ENCODE measurements at places on chromosomes 3 and 15.

DNA sequence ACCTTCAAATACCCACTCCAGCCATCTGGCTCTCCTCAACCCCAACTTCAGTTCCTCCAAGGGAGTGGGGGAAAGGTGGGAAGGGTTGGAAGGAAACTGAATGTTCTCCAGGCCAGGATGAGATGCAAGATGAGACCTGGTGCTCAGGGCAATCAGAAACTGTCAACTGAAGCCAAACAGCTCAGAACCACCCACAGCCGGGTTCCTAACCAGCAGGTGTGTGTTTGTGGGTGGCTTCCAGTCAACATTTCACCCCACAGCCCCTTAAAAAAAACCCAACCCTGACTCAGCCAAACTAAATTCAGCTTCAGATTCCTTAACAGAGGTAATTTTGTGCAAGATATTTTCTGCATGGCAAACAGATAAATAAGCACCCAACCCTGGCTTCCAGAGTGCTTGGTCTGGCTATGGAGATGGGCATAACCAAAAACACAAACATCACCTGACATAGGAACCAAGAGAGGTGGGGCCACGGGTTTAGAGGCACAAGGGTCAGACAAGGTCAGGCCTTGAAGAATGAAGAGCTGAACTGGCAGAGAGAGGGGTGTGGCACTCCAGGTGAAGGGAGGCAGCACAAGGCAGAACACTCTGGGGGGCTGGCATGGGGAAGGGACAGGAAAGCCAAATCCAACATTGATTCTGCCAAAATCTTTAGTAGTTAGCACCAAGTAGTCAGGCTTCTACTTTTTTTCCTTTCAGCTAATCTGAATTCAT, 34.7 kb downstream of the ZNF445 start:
- no peak for DNase-seq

DNA sequence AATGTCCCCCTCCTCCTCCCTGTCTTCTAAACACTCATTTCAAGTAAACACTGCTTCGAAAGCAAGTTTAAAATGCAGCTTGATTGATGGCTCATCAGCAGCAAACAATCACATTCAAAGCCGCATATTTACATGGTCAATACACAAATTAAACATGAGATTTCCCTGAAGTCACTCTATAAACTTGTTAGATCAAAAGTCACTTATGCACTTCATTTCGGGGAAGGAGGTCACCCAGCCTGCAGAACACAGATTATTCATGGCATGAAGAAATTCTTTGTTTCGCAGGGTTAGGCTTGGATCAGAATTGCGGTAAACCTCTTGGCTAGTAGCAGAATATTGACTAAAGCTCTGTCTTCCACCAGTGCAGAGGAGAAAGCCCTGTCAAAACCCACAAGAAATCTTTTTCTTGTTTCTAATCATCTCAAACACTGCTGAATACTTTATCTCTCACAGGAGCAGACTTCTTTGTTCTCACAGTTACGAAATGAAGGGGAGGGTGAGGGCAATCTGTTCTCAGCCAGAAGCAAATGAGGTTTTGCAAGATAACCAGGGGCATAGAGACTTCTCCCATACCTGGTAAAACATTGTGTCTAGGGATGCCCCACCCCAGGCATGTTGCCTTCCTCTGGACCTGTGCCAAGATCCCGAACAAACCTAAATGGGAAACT, 133.3 kb upstream of the CHL1 start:
- no peak for DNase-seq

GRCh38 chr3:107727102-107727501, 204.3 kb downstream of the BBX start:
- no peak for DNase-seq

GRCh38 chr15:79451361-79451999, 19.3 kb downstream of the MINAR1 start:
- DNase-seq: no peak

GRCh38 chr3:52057812-52058495, 1.6 kb upstream of the DUSP7 start:
- no peak for DNase-seq

DNA sequence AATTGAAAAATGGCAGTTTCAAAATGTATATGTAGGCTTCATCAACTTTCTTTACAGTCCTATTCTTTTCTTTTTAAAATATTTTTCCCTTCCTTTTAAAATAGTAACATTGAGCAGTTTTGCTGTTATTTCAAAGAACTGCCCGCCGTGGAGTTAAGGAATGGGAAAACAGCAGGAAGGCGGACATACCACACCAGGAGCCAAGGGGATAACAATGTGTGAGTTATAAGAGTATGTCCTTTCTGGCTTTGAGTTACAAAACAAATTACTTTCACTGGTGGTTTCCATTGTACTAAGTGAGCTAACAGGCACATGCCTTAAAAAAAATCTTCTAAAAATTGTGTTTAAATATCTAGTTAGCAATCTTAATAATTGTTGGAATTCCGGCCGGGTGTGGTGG, 37.4 kb upstream of the FBXL22 start:
- no peak for DNase-seq

DNA sequence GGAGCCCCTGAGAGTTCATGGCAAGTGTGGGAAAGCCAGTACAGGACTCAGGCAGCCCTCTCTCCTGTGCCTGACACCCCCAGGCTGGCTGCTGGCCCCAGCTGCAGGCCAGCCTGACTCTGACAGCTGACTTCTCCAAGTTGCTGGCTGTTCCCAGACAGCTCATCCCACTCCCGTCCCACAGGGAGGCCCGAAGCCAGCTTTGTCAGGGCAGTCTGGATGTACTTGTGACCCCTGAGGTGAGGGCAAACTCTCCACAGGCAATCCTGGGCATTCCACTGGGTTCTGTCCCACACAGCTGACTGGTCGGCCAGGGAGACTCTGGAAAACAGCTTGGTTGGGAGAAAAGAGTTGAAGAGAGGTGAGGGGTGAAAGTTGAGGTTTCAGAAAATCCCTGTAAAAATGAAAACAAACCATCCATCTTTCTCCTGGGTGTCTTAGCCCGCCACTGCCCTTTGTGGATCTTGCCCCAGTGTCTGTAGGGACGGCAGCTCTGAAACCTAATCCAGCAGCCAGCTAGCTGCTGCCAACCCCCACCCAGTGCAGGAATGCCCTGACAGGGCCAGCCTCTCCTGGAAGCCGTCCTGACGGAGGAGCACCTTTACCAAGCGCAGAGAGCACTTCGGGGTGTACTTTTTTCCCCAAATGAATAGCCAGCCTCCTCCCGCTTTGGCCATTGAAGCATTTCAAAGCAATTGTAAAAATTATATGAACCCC, 87.9 kb downstream of the DNAJB8 start:
- DNase-seq: no peak

DNA sequence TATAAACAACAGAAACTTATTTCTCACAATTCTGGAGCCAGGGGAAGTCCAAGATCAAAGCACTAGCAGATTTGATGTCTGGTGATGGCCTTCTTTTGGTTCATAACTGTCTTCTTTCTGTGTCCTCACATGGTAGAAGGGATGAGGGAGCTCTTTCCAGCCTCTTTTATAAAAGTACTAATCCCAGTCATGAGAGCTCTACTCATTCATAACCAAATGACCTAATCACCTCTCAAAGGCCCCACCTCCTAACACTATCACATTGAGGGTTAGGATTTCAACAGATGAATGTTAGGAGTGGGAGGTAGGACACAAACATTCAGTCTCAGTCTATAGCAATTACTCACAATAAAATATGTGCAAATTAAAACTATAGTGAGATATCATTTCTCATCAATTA, 50.1 kb upstream of the UBE2E2 start:
- no peak for DNase-seq

GRCh38 chr3:188683032-188683521, 488.7 kb upstream of the TPRG1 start:
- no peak for DNase-seq

DNA sequence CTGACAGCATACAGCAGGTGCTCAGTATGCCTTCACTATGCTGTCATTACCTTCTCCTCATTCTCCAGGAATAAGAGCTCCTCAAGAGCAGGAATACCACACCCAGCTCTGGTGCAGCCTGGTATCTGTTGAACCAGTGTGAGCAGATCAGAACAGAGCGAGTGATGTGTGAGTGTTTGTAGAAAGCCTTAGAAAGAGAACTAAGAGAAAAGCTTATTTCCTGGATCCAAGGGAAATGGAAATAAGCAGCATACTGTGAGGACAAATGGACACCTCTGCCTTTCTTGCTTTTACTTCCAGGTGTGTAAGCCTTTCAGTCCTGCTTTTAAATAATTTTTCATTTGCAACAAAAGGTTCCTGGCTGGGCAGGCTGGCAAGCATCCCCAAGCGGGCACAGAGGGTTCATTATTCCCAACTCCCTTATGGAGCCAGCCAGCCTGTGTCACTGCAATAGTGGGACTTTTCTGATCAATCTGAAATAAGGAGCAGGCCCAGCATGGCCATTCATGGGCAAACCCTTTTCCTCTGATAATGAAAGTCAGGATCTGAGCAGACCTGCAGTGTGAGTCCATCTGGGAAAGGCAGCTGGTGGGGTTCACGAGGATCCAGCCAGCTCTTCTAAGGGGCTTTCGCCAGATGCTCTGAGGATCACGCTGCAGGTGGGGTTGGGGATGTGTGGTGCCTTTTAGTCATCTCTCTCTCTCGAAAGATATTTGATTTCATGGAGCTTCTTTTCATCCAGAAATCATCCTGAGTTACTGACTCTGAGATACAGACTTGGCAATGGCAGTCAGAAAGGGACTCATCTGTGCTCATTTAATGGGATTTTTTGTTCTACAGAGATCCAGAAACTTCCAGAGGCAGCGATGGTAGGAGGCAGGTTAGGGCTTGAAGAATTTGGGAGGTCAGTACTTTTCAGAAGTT, 594.9 kb upstream of the CFAP20DC start:
- no peak for DNase-seq

GRCh38 chr3:30632065-30632464, 25.7 kb downstream of the TGFBR2 start:
- DNase-seq: no peak

GRCh38 chr3:175668300-175668699, 809.2 kb downstream of the NAALADL2 start:
- DNase-seq: no peak

DNA sequence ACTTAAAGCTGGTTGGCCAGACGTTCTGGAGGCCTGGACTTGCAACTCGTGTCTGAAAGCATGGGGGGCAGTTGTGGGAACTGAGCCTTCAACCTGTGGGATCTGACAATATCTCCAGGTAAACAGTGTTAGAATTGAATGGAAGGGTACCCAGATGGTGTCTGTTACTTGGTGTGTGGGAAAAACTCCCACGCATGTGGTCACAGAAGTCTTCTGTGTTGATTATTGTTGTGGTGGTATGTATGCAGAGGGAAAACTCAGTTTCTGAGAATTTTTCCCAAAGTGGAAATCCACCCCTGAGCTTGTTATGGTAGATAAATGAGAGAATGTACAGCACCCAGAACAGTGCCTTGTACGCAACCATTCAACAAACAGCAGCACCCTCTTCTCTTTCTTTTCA, 238.1 kb upstream of the ICE2 start:
- DNase-seq: no peak

DNA sequence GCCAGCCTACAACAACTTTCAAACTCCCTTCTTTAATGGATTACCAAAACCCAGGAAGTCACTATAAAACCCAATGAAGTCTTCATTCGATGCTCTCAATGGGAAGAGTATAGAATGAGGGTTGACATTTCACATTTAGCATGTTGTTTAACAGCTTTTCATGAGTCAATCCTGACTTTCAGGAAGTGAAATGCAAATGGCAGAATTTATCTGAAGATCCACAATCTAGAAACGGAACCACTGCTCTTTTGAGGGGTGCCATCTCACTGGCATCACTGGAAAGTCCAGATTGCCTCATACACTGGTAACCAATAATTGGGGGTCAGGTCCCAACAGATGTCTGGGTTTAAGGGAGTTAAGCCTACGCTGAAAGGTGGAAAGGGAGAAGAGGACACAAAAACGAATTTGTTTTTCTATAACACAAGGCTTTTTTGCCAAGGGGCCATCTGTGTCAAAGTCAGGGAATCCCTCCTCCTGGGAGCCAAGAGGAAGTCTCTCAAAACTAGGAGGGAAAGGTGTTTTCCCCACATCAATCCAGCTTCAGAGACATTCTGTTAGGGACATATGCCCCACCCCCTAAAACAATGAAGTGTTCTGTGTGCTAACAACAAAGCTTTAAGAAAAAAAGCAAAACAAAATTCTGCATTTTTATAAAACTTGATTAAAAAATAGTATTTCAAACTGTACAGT, 12.0 kb upstream of the ATP1B3 start:
- DNase-seq: no peak

DNA sequence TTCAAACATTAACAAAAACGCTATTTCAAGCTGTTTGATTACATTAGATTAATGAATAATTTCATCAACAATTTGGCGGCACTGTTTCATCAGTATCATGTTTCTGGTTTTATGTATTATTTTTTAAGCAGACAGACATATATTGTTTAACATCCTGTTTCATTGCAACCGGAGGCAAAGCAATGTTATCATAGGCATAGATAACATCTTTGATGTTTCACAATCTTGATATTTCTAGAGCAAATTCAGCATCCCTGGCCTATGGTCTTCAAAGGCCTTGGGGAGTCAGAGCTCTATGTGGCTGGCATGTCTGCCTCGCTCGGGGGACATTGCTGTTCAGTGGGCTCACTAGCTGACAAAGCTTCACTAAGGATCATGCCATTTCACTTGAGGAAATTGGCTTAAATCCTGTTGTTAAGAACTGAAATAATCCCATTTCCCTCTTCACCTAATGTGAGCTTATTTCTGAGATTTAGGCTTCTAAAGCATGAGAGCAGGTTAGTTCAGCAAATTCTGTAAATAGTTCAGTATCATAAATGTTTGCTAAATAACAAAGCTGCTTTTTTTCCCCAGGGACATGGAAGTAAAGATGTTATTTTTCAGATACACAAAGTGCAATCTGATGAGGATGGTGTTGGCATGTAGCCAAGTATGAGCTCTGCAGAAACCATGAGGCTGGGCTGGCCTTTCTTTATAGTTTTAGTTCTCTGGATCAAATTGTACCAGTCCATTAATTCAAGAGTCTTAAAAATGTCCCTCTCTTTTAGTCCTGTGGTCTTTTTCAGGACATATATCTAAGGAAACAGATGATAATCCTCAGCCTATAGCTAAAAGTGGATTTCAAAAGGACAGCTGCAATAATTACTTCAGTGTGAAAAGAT, 941.4 kb downstream of the PLOD2 start:
- no peak for DNase-seq

DNA sequence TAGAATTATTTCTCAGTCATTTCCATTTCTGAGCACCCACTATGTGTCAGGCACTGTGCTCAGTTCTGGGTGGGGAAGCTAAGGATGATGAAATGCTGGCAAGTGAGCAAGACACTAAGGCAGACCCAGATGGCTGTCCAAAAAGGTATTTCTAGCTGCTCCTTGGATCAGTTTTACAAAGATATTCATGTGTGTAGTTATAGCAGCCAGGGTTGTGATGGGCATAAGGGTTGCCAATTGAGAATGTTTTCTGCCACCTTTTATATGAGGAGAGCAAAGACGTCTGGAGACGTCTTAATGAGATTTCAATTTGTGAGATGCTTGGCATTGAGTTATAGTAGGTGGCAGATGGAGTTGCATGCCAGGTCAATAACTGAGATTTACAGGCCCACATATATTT, 197.1 kb upstream of the RASGRP1 start:
- no peak for DNase-seq

DNA sequence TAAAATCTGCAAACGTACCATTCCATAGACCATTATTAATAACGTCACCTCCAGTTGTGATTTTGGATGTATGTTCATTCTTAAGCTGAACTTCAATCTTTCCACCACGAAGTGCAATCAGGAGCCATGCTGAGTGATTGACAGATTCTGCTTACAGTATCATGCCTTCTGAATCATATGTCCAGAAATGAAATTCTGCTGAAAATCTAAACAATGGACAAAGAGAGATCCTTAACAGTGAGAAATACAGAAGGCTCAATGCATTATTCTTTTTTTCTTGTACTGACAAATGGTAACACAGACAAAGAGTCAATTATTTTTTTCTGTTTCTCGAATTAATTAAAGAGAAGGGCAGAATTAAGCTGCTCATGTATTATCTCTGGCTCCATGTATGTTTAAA, 1114.5 kb downstream of the EPHA3 start:
- DNase-seq: no peak

Measured in activated gamma-delta T cell treated with anti-CD3 and anti-CD28 coated beads, Interleukin-2, amount 50 U/mL, for 16 hours (primary cell).